Upper lobe of left lung (tissue), 6 donors: ENCODE measurements at places on chromosomes 4 and X. TPM values are rescaled to one million over a fixed set of nuclear protein-coding genes. Genes with fewer than 3 reads are reported as not detected.

Gene RNF128
- total RNA-seq, result 22.4 TPM

Gene MEPE
- total RNA-seq, result not detected

Gene UGT2B17
- 0.27 TPM for total RNA-seq

Gene PAGE1
- total RNA-seq, result not detected

Gene PRRG1
- 13.4 TPM for total RNA-seq

GRCh38 chr4:177596035-177596434 lies 153.8 kb upstream of the AGA start:
- H3K4me3 ChIP-seq, result no peak overlapping the region
- H3K27ac ChIP-seq, result no peak overlapping the region
- H3K4me1 ChIP-seq, result no peaks in the 10 kb centered on the region
- no peaks in the 10 kb centered on the region for H3K36me3 ChIP-seq
- DNase-seq, result no peak

DNA sequence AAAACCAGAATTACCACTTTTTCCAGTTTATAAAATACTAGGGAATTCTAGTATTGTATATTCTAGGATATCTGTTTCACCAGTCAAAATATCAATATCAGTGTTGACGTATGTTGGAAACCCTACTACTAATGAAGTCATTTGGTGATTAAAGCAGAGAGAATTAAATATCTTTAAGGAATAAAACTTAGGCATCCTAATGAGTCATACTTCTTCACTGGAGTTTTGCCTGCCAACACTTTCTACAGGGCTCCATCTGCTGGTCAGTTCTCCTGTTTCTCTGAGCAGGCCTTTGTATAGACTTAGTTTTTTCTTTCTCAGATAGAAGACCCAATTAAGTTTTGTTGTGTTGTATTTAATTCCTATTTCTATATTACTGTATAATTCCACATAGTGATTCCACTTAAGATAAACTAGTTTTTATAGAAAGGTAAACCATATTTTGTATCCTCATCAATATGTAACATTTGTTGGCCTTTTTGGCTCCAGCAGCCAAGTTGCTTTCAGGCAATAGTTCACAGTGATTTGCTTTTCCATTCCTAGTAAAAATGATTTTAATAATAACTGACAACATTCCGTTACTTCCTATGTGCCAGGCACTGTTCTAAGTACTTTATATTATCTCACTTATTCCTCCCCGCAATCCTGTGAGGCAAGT lies 3.5 kb downstream of the AP1AR start:
- H3K27ac ChIP-seq, result no peak overlapping the region
- H3K4me1 ChIP-seq, result peaks cover 4% of the 10 kb centered on the region
- no peak overlapping the region for H3K4me3 ChIP-seq
- no peaks in the 10 kb centered on the region for H3K27me3 ChIP-seq

DNA sequence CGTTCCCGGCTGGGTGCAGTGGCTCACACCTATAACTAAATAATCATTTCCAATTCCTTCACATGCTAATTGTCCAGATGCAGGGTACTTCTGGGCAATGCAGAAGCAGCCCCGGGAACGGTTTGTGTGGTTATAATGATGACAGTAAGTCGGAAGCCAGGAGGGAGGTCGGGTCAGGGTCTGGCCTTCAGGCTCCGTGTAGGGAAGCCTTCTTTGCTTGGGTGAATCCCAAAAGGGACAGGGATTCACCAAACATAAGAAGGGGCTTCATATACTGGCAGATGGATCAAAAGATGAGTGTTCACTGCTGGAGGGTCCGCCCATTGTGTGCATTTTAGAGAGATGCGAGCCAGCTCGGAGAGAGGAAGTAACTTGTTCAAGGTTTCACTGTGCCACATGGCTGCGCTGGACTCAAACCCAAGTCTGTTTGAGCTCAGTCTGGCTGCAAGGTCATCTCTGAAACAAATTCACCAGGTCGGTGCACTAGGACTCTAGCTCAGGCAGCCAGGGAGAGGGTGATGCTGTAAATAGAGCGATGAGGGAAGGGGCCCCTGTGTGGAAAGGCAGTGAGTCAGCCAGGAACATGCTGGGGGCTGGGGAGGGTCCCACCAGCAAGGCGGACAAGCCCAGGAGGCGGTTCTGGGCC lies 4.8 kb upstream of the KIAA0232 start:
- H3K27me3 ChIP-seq, result no peaks in the 10 kb centered on the region
- peak; percentile 36 for DNase-seq
- H3K4me1 ChIP-seq, result peaks cover 3% of the 10 kb centered on the region
- no peak overlapping the region for H3K27ac ChIP-seq
- no peaks in the 10 kb centered on the region for H3K36me3 ChIP-seq
- no peak overlapping the region for H3K4me3 ChIP-seq

DNA sequence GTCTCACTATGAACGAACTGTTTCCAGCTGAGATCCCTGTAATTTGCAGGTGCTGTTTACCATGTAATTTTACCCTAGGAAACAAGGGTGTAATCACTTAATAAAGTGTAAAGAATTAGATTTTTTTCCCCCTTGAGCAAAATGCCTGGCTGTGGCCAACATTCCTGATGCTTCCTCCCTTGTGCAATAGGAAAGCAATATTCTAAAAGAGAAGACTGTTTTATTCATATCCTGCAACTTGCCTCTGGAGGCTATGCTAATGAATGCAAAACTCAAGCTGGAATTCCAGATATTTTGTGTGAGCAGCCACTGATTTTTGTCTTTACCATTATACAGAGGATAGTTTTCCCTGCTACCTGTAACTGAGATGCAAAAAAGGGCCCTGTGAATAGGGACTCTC lies 98.0 kb downstream of the AWAT2 start:
- H3K4me3 ChIP-seq, result no peak overlapping the region
- H3K27ac ChIP-seq, result no peak overlapping the region
- no peaks in the 10 kb centered on the region for H3K4me1 ChIP-seq
- H3K27me3 ChIP-seq, result no peaks in the 10 kb centered on the region
- no peaks in the 10 kb centered on the region for H3K36me3 ChIP-seq

DNA sequence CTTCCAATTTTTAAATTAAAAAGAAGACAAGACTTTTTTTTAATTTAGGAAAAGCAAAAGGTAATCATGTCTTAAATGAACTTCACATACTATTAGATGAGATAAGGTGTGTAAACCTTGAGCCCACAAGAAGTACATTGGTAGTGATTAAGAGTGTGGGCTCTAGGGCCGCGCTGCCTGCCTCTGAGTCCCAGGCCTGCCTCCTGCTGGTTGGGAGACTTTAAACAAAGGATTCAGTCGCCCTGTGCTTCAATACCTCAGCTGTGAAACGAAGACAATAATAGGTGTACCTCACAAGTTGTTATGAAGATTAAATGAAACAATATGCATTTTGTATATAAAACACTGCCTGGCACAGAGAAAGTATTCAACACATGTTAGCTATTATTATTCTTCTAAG lies 95.9 kb upstream of the MYOZ2 start:
- no peak overlapping the region for H3K27ac ChIP-seq
- peaks cover 18% of the 10 kb centered on the region for H3K4me1 ChIP-seq
- no peaks in the 10 kb centered on the region for H3K27me3 ChIP-seq
- H3K36me3 ChIP-seq, result no peaks in the 10 kb centered on the region
